ENCODE measurements at places on chromosomes 7 and 10.

- DNase-seq, result no peak
These were observed 47.5 kb downstream of the WIPF3 start for GRCh38 chr7:29853789-29854188.

DNA sequence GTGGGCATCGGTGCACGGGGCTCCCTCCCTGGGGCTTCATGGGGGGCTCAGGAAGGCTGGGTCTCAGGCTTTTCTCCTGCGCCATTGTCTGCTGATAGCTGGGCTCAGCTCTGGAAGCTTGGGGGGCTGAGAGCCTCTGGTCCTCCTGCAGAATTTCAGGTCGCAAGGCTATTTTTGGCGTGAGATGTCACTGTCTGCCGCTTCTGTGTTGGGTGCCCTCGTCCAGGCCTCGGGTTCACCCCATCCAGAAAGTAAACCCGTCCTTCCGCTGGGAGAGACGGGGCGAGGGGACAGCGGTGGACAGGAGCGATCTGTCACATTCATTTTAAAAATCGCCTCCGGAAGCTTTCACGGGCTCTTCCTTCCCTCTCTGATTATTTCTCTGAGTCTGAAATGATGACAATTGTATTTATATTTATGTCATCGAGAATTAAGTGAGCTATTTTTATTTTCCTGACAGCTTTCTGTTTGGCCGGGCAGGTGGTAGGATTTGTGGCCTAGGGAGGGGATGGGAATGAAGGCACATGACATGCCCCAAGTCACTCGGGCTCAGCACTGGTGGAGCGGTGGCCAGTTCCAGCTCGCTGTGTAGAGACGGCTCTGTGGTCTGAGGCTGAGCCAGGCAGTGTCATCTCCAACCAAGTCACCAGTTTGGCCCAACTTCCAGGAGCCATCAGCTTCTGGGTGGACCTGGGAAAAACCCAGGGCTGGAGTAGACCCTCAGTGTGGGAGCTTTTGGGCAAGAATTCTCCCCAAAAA, 40.7 kb upstream of the AP5Z1 start:
- DNase-seq, result no peak

DNA sequence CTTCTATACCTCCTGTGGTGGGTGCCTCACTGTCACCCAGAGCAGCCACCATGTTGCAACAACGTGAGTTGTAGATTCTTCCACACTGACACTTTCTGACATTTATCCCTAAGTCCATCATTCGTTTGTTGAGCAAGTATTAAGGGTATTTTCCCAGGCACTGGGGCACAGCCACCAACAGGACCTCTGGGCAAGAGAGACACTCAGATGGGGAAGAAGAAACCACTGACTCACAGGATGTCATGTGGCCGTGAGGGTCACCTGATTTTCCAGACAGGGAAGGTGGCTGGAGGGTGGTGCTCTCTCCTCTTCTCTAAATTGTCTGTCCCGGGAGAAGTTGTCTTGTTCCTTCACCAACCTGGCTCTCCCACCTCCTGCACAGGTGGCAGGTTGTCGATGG, 51.7 kb upstream of the PPIF start:
- DNase-seq, result no peak

DNA sequence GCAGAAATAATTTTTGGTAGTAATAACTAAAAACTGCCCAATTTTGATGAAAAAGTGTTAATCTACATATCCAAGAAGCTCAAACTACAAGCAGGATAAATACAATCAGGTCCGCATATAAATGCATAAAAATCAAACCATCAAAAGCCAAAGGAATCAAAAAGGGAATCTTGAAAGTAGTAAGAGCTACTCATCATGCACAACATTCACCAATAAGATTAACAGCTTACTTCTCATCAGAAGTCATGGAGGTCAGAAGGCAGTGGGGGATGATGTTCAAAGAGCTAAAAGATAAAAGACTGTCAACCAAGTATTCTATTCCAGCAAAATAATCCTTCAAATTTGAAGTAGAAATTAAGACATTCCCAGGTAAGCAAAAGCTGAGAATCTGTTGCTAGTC, 76.4 kb downstream of the CRPPA start:
- no peak for DNase-seq

DNA sequence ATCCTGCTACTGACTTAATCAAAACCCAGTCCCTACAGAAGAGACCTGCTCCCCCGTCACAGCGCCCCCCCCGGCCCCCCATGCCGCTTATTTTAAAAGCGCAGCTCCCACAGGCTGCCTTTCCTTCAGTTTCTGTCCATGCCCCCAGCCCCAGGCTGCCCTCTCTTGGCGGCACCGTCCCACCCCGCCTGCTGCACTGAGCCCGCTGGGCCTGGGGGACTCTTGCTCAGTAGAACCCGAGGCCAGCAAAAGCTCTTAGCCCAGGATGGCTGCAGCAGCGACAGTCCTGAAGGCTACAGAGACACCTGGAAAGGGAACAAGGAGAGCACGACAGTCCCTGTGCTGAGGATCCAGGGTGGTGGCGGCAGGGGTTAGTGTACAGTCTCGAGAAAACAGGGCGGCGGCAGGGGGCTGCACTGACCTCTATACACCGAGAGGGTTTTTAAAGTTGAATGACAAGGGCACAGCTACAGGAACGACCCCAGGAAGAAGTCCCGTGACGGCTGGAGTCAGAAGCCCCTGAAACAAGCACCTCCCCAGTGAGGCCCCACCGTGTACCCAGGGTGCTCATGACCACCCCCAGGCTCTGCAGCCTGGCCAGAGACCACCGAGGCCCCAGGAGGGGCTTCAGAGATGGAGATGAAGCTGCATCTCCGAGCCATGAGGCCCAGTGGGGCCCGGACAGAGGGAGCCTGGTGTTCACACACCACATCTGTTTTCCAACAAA, 54.4 kb downstream of the ZRANB1 start:
- DNase-seq, result no peak

- no peak for DNase-seq
These were observed 124.8 kb downstream of the CD36 start for GRCh38 chr7:80763289-80763688.

DNA sequence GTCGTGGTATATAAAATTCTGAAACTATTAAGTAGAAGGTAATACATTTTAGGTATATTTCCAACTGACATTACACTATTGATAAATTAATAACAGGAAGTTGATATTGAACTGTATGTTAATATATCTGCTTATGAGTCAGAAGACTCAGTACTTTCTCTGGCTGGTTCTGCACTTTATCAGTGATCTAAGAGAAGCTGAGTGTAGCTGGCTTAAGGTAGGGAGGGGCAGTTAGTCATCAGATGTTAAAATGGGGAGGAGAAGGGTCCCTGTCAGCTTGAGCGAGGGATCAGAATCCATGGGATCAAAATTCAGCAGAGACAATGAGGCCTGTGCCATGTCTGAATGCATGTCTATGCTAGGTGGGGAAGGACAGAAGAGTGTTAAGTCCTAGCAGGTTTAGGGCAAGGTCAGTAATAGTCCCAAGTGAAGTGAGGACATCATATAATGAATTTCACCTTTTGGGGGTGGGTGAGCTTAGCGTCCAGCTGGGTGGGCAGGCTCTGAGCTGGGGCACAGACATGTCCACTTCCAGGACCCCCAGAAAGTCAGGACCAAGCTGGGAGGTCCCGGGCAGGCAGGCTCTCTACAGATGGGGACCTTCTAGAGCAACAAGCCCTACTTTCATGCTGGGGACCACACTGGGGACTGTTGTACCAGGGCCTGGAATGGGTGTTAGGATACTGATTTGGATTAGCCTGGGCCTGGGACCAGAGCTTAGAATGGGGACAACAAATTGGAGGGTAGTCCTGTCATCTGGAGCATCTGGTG, 82.9 kb downstream of the WDFY4 start:
- no peak for DNase-seq

DNA sequence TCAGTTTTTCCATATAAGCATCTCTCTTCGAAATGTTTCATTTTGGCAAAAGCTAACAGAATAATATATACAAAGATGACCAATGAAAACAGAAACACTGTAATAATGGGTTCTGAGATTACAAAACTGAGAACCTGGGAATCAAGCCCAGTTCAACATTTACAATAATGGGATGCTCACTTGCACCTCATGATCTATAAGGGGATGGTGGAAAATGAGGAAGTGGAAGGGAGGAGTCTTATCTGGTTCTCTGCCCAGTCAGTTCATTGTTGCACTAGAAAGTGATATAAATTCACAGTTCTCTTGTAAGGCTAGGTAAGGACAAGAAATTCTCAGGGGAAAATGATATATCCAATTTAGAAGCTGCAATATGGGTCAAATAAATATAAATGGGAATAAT, 31.7 kb upstream of the RHOBTB1 start:
- no peak for DNase-seq

- DNase-seq, result no peak
These were observed 2.5 kb downstream of the ASB13 start for GRCh38 chr10:5663692-5664427.

DNA sequence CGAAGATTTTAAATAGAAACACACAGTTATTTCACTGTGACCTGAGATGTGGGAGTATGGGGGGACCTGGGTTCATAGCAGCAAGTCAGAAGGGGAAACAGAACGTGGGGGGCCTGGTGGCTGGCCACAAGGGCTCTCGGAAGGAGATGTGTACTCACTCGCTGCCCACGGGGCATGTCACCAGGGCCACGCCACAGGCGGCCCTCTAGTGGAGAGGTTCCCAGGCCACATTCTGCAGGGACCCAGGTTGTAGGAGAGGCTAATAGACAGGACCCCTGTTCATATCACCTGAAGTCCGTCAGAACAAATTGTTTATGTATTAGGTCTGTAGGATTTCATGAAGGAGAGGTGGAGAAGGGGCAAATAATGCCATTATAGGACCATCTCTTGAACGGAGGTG, 25.1 kb upstream of the SVOPL start:
- no peak for DNase-seq

DNA sequence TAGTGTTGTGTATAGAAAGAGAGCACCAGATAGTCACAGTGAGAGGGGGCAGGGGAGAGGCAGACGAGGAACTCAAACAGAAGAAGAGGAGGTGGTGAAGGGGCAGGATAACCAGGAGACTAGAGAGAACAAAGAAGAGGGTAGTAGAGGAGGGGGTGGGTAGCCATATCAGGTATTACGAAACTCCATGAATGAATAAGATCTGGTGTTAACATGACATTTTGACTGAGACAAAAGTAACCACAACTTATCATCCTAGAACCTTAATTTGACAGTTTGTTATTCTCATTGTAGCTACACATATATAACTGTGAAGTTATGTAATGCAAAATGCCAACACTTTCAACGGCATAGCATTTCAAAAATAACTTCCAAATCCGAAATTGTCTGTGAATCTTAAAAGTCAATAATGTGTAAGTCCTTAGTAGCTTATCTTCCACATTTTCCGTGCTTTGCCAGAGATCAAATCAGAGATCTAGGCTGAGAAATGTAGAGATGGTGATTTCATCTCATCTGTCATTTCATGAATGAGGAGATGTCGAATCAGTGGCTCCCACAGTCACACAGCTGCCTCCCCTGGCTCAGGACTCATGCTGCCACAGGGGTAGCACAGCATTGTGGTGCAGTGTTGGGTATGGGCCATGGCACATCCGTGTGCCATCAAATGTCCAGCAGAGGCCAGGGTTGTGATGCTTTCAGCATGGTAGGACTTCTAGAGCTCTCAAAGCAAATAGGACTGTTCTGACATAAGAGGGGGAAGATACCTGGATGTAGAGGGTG, 202.1 kb downstream of the HECW1 start:
- DNase-seq, result no peak

GRCh38 chr10:84360637-84361365, 32.4 kb downstream of the CCSER2 start:
- DNase-seq, result no peak

Measured in activated T-cell treated with anti-CD3 and anti-CD28 coated beads, Interleukin-2, amount 50 U/mL, for 4 hours (primary cell).